CD4-positive, alpha-beta T cell treated with Interleukin-21 for 1 hour (primary cell): ENCODE measurements at places on chromosomes 2 and 18.
A peak's percentile ranks its signal among the peaks of the same experiment; 100 is the strongest.

DNA sequence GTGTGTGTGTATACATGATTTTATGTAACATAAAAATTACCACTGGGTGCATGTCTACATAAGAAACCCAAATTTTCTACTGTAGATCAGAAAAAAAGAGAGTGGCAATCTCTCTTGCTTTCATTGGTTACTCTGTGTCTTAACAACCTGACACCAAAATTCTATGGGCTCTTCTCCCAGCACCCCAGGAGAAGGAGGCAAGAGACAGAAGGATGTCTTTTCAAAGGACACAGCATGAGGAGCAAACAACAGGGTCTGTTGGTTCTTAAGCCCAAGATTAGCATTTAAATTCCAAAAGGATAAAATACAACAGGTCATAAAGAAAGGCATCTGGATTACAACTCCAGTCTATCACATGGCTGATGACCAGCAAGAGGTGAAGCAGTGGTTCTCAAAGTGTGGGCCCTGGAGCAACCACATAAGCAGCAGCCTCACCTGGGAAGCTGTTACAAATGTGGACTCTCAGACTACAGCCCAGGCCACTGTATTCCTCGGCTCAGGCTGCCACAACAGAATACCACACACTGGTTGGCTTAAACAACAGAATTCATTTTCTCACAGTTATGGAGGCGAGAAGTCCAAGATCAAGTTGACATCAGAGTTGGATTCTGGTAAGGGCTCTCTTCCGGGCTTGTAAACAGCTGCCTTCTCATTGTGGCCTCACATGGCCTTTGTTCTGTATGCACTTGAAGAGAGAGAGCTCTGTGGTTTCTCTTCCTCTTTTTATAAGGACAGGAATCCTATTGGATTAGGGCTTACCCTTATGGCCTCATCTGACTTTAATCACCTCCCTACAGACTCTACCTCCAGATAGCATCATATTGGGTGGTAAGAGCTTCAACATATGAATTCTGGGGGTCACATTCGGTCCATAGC is 79.8 kb upstream of the RNF152 start:
- DNase-seq, result no peak

- DNase-seq, result no peak
Measured at GRCh38 chr2:6184532-6185292, 492.5 kb downstream of the SOX11 start.

GRCh38 chr18:26574958-26575864 is 26.9 kb upstream of the KCTD1 start:
- DNase-seq, result no peak

DNA sequence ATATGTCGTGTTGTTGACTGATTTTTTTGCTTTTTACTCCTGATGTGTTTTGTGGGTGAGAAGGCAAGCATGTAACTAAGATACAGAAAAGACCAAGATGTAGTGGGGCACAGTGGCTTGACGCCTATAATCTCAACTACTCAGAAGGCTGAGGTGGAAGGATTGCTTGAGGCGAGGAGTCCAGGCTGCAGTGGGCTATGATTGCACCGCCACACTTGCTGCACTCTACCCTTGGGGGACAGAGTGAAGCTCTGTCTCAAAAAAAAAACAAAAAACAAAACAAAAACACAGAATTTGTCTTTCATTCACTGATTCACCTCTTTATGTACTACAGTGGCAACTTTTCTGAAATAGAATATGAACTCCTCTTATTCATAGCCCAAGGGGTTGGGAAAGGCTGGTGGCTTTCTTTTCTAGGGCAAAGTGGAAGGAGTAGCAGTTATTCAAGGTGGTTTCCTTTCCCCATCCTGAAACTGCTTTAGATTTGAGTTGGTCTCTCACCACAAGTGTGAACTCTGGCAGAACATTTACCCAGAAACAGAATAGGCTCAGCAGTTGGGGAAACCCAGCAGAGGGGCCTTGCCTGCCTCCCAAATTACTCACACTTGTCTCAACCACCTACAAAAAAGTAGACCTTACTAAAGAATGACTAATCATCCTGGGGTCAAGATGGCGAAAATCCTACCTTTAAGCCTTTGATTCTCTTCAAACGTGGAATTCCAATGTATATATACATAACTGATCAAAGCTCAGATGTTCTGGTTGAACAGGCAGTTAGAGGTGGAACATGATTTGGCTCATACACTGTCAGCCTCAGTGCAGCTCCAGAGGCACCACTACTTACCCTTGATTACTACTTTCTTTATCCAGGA is 6.5 kb downstream of the TANK start:
- peak; percentile 76 for DNase-seq

GRCh38 chr18:62838475-62839098 is 123.2 kb downstream of the PHLPP1 start:
- DNase-seq, result no peak

DNA sequence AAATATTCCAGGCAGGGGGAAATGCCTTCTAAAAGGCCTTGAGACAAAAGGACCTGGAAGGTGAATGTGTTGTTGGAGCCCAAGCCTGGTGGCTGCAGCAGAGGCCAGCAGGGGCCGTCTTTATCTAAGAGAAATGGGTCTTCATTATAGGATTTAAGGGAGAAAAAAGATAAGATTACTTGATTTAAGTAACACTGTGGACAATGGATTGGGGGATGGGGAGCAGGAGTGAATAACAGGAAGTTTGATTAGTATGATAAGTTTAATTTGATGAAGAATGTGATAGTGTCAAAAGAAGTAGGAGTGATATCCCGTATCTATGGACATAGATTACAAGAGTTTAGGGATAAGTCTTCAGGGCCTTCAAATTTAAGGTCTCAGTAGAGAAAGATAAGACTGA is 64.2 kb downstream of the WDR75 start:
- DNase-seq, result no peak

DNA sequence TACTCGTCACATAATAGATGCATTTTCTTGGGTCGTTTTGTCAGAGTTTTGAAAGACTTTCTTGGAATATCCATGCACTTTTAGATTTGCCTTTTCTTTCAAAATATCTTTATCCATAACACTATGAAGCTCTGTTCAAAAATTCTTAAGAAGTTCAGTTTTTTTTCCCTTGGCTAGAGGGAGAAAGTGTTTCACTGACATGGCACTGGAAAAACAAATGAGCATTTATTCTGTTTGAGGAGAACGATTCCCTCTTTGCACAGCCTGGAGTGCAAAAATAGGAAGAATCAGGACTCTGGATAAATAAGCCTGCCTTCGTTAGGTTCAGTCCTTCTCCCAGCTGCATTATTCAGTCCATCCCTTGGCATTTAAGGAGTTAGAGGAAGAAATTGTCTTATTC is 91.0 kb upstream of the RPE start:
- no peak for DNase-seq

- DNase-seq, result no peak
Measured at GRCh38 chr2:196718419-196719109, 79.0 kb downstream of the CCDC150 start.

DNA sequence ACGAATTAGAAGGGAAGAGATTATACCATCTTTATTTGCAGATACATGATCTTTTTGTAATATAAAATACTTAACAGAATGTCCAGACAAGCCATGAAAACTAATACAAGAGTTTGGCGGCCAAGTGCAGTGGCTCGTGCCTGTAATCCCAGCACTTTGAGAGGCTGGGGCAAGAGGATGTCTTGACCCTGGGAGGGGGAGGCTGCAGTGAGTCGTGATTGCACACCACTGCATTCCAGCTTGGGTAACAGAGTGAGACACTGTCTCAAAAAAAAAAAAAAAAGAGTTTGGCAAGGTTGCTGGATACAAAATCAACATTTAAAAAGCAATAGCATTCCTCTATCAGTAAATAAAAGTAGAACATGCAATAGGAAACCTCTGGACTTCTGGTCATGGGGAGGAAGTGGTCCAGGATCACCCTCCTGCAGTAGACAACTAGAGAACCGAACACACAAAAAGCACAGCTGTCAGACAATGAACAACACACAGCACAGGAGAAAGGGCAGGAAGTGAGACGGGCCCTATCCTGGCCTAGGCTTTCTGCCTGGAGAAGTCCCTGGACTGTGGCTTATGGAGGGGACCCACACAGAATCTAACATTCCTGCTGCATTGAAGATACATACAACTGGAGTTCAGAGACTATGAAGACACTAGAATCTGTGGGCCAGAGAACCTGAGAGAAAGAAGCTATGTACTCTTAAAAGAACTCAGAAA is 118.9 kb upstream of the ARL4C start:
- DNase-seq, result no peak

DNA sequence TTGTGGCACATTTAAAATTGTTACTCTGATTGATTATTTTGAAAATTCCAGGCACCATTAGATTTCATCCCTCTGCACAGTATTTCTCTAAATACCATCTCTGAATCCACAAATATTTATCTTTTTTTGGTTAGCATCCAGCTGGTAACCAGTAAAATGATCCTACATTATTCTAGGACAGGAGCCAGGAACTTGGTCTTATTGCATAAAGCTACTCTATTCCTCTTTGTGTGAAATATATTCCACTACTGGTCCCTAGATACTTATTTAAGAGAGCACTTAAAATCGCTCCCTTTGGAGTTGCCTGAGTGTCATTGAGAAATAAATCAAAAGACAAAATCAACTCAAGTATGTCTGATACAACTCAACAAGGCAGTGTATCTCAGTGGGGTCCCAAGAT is 7.4 kb upstream of the MBOAT2 start:
- DNase-seq, result no peak

GRCh38 chr2:133143645-133144044 is 424.6 kb downstream of the NCKAP5 start:
- DNase-seq, result no peak

DNA sequence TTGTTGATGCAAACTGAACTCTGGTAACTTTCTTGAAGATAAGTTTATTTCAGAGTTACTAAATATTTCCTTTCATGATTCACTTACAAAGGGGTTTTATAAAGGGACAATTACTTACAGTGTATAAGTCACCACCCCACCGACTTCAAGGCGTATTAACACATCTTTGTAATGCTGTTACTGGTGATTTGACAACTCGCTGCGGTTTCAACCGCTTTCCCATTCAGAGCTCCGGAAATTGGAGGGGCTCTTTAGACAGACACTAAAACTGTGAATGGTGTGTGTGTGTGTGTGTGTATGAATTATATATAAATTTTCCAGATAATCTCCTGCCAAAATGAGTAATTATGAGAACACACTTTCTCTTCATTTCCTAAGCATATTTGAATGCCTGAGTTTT is 4.9 kb downstream of the TM4SF20 start:
- peak; percentile 18 for DNase-seq

DNA sequence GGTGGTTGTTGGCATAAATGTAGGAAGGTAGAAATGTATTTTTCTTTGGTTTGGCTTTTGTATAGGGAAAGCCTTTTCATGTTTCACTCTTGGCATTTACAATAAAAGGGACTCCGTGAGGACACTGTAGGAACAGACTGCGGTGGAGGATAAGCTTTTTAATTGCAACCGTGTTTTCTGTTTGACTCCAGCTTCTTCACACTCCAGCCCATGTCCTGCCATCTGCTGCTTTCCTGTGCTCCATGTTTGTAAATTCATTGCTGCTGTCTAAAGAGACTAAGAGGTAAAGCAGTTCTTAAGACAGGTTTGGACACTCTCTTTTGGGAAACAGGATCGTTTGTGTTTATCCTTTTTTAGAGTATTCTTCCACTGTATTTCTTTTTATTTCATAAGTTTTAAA is 33.3 kb downstream of the WDR75 start:
- DNase-seq, result no peak

DNA sequence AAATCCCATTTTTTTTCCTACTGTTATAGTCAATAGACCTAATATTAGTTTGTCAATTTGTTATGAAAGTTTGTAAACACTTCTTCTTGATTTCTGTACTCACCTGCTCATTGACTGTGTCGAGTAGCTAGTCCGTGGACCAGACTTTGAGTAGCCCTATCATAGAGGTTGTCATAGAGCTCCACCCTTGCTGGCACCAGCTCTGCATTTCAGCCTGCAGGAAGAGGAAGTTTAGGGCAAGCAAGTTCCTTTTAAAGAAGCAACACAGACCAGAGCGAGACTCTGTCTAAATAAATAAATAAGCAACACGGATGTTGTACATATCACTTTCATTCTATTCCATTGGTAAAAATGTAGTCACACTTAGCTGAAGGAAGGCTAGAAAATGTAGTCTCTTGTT is 74.0 kb downstream of the MCFD2 start:
- DNase-seq, result no peak

GRCh38 chr2:229905601-229906000 is 16.2 kb downstream of the TRIP12 start:
- DNase-seq, result no peak

- no peak for DNase-seq
Measured at GRCh38 chr18:28581521-28582071, 404.7 kb upstream of the CDH2 start.

DNA sequence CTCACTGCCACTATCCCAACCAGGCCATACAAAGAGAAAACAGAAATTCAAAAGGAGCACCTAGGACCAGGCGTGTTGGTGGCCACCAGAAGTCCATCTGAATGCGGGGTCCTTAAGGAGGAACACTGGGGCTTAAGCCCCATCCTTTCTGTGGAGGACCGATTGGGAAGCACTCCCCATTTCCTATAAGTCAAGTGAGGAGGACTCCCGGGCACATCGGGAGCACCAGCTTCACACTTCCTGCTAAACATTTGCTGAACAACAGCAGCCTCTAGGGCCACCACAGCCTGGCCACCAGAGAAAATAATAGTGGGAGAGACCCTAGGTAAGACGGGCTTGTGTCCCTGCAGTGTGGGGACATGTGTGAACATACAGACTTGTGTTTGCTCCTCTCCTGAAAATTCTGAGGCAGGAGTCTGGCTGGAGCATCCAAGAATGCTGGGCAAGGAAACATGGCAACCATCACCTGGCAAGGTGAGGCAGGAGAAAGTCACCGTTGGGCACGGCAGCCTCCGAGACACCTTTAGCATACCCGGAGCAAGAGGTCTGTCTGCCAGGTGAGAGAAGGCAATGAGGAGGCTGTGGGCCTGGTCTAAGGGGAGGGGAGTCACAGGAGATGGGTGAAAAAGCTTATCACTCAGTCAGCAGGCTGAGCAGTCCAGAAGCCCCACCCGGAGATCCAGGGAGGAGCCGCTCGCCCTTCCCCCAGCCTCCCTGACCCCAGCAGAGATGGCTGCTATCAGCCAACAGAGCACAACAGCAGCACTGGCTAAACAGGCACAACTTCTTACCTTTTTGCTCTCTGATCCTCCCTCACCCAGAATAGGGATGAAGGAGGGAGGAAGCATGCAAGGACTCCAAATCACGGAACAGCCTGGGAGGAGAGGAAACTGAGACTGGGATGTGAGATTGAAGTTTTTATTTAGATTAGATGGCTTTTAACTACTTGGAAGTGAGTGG is 282.3 kb downstream of the EIPR1 start:
- no peak for DNase-seq

- no peak for DNase-seq
Measured at GRCh38 chr2:236882930-236883329, 202.8 kb upstream of the COPS8 start.

- DNase-seq, result no peak
Measured at GRCh38 chr18:70991577-70991976, 702.7 kb downstream of the SOCS6 start.
